H1 (cell line): ENCODE measurements at places on chromosomes 11 and 22. TPM values are rescaled to one million over a fixed set of nuclear protein-coding genes. Genes with fewer than 3 reads are reported as not detected.

RFPL1 gene
- total RNA-seq, result not detected in 2 replicates

OR8D1 gene
- total RNA-seq, result not detected in 2 replicates

TMEM45B gene
- total RNA-seq, result not detected in 2 replicates

SAA4 gene
- not detected in 2 replicates for total RNA-seq

UCP3 gene
- total RNA-seq, result 0.92 and 1.3 TPM in 2 replicates

SLC22A8 gene
- not detected in 2 replicates for total RNA-seq

GDPD4 gene
- not detected in 2 replicates for total RNA-seq

POLDIP3 gene
- total RNA-seq, result 77.3 and 84.6 TPM in 2 replicates

DNA sequence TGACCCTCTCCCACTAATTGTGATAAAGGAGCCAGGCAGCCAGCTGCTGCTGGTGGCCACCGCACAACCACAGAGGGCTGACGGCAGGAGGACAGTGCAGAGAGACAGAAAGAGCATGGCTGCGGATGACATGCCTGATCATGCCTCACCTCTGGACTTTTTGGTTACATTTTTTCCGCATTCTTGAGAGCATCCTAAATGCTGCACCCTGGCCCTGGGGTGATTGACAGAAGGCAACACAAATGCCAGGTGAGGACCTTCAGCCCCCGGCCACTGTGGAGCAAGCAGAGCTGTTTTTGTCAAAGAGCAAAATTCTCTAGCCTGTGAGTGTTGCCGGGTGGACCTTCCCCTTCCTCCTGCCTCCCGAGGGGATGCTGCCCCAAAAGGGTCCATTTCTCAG, 78.5 kb downstream of the RPS6KA4 start:
- no peak for DNase-seq

DNA sequence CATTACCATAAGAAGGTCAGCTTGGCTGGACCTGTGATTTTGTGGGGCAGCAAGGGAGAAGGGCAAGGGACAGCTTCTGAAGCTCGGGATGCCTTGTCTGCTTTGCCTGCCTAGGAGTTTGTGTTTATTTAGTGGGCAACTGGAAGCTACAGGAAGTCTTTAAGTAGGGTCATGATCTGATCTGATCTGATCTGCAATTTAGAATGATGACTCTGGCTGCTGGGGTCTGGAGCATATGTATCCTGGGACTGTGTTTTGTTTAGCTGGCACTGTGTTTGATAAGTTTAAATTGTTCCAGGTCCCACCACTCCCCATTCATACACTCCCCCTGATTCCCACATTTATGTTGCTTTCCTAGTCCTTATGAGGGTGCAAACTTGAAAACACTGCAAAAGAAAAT, 47.7 kb upstream of the HTATIP2 start:
- DNase-seq, result no peak

- no peak for DNase-seq
These were observed 394.2 kb upstream of the CCDC90B start for GRCh38 chr11:83680321-83680720.

DNA sequence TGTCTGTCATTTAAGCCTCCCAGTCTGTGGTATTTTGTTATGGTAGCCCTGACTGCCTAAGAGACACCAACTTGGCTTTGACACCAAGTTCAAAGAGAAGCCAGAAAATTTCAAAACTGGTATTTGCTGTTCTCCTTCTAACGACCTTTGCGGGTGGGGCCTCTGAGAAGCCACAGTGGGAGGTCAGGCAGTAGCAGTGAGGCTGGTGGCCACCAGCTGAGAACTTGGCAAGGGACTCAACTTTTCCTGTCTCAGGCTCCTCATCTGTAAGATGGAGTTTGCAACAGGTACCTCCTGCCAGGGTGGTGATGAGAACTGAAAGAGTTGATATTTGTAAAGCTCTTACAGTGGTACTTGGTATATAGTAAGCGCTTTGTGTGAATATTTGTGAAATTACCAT, 183.4 kb downstream of the BCR start:
- DNase-seq, result no peak

DNA sequence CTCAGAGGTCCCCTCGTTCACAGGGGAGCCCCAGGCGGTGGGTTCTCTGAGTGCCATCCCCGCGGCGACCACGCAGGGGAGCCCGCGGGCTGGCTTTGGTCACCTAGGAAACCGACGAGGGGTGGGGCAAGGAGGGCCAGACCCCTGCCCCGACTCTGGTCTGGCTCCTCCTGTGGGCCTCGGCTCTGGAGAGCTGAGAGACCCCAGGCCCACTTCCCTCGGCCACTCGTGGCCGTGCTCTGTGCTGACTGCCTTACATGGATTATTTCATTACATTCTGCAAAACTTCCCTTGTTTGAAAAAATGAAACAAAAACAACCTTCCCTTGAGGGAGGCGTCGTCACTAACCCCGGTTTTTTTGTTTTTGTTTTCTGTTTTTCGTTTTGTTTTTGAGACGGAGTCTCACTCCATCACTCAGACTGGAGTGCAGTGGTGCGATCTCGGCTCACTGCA, 15.1 kb upstream of the CYTH4 start:
- DNase-seq, result no peak

- DNase-seq, result no peak
These were observed 6.6 kb downstream of the HSPA8 start for GRCh38 chr11:123055191-123055901.

DNA sequence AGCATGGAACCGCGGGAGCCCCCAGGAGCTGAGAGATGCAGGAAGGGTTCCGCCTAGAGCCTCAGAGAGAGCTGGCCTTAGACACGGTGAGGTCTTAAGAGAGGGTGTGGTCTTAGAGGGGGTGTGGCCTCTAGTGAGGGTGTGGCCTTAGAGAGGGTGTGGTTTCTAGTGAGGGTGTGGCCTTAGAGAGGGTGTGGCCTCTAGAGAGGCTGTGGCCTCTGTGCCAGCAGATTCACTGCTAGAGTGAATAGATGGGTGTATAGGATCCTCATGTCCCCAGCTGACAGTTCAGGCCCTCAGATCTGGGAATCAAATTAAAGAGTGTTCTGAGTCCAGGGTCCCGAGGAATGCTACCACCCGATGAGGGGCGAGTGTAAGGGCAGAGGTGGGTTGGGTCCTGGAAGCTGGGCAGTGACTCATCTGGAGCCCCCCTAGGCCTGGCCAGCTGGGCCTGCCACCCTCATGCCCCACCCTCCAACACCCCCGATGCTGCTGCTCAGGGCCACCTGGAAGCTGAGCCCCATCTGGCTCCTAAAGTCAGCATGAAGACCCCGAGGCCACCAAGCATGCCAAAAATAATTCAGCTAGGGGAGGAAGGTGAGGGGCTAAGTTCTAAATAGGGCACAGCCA, 49.5 kb downstream of the IGF2 start:
- DNase-seq, result no peak

DNA sequence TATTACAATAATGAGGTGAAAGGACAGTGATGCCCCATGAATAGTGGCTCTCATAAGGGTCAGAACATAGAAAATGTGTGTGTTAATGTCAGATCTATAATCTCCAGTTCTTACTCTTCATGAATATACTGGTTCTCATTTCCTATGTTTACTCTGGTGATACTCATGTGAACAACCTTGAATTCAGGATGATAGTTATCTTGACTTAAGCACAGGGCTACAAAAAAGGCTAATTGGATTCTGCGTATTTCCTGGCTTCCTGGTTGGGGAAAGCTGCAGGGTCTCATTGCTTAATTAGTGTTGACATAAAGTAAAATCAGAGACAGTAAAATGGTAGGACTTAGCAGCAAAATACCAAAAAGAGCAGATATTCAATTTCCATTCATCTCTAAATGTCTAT, 1316.8 kb upstream of the RAG2 start:
- no peak for DNase-seq

DNA sequence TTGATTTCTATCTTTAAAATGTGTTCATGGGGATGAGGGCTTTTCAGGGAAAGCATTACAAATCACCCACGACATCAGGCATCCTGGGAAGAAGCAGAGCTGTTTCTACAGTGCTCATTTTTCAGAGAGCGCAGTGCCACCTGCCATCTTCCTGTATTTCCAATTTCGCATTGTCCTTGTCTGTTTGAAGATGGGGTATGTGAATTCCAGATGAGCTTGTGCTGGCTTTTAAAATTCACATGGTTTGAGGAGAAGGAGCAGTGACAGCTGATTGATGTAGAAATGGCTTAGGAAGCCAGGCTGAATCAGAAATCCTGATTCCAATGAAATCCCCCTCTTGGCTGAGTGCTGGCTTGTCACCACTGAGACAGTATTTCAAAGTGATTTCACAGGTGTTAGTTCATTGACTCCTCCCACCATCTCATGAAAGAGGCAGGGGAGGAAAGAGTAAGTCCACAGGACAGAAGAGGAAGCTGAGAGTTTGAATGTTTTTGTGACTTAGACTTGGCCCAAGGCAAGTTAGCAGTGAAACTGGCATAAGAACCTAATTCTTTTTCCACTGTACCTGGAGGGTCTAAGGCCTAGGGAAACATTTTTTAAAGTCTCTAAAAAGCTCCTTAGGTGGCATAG, 344.6 kb upstream of the C11orf87 start:
- DNase-seq, result no peak

- DNase-seq, result no peak
These were observed 118.8 kb downstream of the LUZP2 start for GRCh38 chr11:24615451-24616160.

DNA sequence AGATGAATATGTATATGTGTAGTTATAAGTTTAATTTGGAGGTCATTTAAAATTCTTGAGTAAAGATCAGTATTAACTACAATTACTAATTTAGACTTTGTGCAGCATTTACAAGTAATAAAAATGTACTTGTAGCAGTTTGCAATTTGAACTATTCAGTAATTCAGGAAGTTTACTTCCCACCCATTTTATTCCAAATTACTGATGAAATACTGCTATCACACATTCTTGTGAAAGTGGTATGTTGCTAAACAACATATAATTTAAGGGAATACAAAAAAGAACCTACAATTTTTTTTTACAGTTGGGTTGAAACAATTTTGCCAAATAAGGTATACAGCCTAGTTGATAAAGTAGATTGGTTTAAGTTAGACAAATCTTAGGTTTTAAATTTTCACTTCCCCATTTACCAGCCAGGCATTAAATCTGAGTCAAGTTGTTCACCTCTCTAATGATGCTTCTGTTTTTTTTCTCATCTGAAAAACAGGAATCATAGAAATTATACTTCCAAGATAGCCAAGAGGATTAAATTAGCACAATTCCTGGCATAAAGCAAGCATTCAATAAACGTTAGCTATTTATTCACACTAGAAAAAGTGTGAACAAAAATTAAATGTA, 45.3 kb downstream of the ZBTB44 start:
- DNase-seq, result no peak

DNA sequence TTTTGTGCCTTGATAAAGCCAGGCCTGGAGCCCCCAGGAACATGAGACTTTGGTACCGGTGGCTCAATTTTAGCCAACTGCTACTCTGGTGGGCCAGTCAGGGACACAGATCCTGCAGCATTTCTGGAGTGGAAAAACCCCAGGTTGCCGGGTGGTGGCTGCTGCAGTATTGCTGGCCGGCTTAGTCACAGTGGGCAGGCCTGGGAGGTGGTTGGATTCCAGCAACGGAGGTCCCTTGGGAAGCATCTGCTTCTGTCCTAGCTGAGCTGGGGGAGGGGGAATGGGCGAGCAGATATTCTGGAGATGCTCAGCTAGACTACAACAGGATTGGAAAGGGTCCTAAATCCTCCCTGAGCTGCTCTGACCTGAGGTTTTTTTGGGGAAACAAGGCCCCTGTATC, 31.6 kb upstream of the ACCSL start:
- peak; percentile 23 for DNase-seq

GRCh38 chr11:33172996-33173395, 11.7 kb upstream of the CSTF3 start:
- no peak for DNase-seq

GRCh38 chr22:23749841-23750301, 1.0 kb downstream of the ZNF70 start:
- no peak for DNase-seq

DNA sequence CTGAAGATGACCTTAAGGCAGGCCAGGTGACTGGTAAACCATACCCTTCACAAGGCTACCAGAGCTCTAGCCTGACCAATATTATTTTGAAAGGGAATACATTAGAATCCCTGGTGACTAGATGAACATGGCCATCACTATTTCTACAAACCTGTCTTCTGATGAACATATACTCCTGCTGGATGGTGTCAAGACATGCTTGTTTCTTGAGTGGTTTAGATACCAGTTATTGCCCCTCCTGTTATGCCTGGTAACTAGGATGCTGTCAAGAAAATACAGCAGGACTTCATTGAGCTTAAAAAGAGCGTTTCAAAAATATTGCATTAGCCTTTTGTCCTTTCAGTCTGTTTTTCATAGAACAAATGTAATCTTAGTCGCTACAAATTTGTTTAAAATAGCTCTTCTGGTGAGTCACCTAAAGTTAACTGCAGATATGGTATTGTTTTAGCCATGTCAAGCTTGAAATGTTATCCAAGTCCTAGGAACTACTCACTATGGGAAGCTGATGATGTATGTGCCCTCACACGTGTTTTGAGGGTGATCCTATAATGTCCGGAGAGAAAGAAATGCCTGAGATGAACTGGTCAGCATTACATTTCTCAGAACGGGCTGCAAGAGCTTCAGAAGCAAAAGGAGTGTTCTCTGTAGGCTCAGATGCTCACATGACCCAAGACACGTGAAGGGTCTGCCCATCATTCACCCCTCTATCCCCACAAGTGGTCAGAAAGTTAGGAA, 20.6 kb downstream of the ADM start:
- DNase-seq, result no peak

- DNase-seq, result no peak
These were observed 232.6 kb downstream of the FAT3 start for GRCh38 chr11:92457250-92457649.

GRCh38 chr11:103898065-103898464, 138.4 kb upstream of the DDI1 start:
- DNase-seq, result no peak

DNA sequence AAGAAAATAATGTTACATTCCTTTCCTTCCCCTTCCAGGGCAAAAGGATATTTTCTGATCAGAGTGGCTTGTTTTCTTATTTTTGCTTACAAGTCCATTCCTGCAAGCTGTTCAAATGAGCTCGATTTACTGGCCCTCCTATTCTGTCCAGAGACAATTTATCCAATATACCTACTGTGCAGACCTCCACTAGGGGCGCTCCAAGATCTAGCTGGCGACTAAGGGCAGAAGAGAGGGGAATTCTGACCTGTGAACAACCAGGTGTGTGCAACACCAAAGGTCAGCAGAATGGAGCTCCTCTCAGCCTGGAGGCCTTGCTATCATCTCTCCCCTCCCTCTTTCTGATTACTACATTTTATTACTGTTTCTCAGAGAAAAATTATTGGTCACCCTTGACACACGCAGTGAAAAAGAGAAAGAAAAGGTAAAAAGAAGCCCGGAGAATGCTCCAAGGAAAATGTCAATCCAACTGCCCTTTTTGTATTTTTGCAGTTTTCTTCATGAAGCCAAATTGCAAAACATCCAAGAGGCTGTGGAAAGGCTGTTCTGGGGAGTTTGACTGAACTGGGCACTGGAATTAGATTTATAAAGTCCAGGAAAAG, 3.2 kb downstream of the SEZ6L start:
- peak; percentile 72 for DNase-seq

DNA sequence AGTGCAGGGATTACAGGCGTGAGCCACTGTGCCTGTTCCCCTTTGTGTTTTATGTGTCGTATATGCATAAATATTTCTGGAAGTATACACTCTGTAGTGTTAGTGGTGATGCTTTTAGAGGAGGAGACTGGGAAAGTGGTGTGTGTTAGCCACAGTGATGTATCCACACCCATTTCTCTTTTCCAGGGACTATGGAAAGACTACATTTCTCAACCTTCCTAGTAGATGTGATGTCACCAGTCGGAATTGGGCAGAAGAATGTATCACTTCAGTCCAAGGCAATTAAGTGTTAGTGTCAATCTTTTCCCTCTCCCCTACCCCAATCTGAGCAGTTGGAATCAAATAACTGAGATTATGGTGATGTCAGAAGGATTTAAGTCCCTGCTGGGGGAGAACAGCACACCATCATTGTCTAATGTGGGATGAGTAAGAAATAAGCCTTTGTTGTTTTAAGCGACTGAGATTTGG, 5.8 kb upstream of the ATG16L2 start:
- no peak for DNase-seq

GRCh38 chr11:66986178-66986545, 11.1 kb downstream of the C11orf86 start:
- DNase-seq, result no peak
